HFFc6 (cell line): ENCODE measurements at places on chromosomes 4 and X. TPM values are rescaled to one million over a fixed set of nuclear protein-coding genes. Genes with fewer than 3 reads are reported as not detected.

The SPATA4 gene
- total RNA-seq: 0.14 to 0.26 TPM in 2 of 3 replicates, not detected in the other

- no peak overlapping the region for H3K4me3 ChIP-seq
- H3K27me3 ChIP-seq: no peaks in the 10 kb centered on the region
- DNase-seq: no peak
- H3K27ac ChIP-seq: no peak overlapping the region
- H3K4me1 ChIP-seq: peaks cover 29% of the 10 kb centered on the region
- no peaks in the 10 kb centered on the region for H3K36me3 ChIP-seq
Observed at GRCh38 chrX:10242026-10242425, 85.3 kb downstream of the CLCN4 start.

DNA sequence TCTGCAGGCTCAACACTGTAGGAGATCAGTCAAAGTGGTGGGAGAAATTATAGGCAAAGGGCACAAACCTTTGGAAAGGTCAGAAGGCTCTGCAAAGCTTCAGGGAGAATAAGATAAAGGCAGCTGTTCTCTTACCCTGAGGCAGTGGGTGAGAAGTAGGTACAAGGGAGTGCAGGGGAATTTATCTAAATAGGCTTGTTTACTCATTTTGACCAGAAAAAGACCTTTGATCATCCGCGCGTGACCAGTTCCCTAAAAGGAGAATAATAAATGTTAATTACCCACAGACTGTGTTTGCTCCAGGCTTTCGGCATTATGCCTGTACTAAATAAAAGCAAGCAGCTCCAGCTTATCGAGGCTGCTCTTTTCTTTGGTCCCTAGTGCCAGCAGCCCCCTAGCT, 9.3 kb downstream of the FGFBP2 start:
- H3K4me1 ChIP-seq: no peaks in the 10 kb centered on the region
- H3K27me3 ChIP-seq: peaks cover 5% of the 10 kb centered on the region
- H3K27ac ChIP-seq: no peak overlapping the region

- H3K27me3 ChIP-seq: no peaks in the 10 kb centered on the region
- peaks cover 8% of the 10 kb centered on the region for H3K4me1 ChIP-seq
- no peak overlapping the region for H3K27ac ChIP-seq
- H3K36me3 ChIP-seq: no peaks in the 10 kb centered on the region
- H3K4me3 ChIP-seq: no peak overlapping the region
Observed at GRCh38 chrX:29496636-29497180, 718.7 kb upstream of the MAGEB2 start.

- H3K27ac ChIP-seq: no peak overlapping the region
- peaks cover 18% of the 10 kb centered on the region for H3K4me1 ChIP-seq
- H3K4me3 ChIP-seq: no peak overlapping the region
- no peaks in the 10 kb centered on the region for H3K36me3 ChIP-seq
- DNase-seq: peak; percentile 92
- H3K27me3 ChIP-seq: no peaks in the 10 kb centered on the region; the same call in 1 of the 2 replicates
Observed at GRCh38 chr4:101977076-101977475, 186.5 kb downstream of the BANK1 start.
